ENCODE measurements at places on chromosomes 2 and 18.

GRCh38 chr18:35646449-35646848 is 64.9 kb downstream of the GALNT1 start:
- DNase-seq = no peak

DNA sequence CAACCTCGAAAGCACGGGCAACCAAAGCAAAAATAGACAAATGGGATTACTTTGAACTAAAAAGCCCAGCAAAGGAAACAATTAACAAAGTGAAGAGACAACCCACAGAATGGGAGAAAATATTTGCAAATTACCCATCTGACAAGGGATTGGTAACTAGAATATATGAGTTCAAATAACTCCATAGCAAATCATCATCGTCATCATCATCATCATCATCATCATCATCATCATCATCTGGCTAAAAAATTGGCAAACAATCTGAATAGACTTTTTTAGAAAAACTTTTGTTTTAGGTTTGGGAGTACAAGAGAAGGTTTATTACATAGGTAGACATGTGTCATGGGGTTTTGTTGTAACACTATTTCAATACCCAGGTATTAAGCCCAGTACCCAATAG is 1239.3 kb upstream of the FAM98A start:
- no peak for DNase-seq

DNA sequence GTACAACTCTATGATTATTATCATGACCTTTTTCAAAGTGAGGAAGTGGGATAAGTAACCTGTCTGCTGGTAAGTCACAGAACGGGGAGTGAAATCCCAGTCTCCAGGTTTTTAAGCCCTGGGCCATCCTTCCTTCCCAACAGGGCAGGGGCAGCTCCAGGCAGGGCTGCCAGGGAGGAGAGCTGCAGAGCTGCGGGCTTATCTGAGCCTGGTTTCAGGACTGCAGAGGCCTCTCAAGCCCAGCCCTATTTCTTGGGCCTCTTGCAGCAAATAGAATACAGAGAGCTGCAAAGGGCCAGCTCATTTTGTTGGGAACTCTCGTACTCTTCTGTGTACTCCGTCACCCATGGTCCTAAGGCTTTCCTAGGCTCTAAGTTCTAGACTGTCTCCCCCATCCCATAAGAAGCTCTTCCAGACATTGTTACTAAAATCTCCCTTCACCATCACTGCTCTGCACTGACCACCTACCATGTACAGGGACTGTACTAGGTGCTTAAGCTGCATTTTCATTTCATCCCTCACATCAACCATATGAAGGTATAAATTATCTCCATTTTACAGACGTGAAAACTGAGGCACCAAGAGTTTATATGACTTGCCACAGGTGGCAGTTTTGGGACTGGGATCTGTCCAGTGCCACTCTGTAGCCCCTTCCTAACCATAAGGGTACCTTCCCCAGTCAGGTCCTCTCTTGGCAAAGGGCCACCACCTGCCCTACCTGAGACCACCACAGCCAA is 3.1 kb downstream of the RAB11FIP5 start:
- no peak for DNase-seq

DNA sequence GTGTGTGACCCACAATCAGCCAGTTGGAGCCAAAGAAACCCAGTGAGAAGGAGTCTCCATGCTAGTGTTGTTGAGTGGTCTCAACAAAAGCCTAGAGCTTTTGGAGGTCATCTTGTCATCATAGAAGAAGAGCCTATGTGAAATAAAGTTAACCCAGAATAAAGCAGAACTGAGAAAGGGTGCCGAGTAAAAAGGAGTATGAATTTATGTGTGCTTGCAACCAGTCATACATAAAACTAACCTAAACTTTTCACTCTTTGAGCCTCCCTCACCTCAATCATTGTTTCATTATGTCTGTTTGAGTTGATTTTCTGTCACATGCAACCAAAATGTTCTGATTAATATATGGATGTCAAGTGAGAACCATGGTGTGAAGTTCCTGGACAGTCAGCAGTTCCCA is 599.3 kb upstream of the ZEB2 start:
- DNase-seq = no peak

- DNase-seq = no peak
Measured at GRCh38 chr2:45505138-45505537, 105.9 kb downstream of the SRBD1 start.

GRCh38 chr2:2060431-2060830 is 270.6 kb downstream of the MYT1L start:
- DNase-seq = no peak

GRCh38 chr2:144054911-144055310 is 465.0 kb downstream of the ZEB2 start:
- DNase-seq = no peak

DNA sequence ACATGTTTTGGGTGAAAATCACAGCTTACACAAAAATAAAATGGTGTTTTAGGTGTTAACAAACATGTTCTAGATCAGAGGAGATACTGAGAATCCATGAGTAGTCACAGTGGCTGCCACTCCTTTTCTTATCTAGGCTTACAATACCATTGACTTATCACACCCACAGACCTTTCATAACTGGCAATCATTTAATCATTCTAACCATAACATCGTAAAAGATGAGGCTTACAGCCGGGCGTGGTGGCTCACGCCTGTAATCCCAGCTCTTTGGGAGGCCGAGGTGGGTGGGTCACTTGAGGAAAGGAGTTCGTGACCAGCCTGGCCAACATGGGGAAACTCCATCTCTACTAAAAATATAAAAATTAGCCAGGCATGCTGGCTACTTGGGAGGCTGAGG is 18.8 kb upstream of the SERPINB5 start:
- no peak for DNase-seq

- DNase-seq = peak; percentile 88
Measured at GRCh38 chr2:127701651-127702394, 526 bp downstream of the SFT2D3 start.

GRCh38 chr18:62506495-62507143 is 16.2 kb upstream of the ZCCHC2 start:
- no peak for DNase-seq

DNA sequence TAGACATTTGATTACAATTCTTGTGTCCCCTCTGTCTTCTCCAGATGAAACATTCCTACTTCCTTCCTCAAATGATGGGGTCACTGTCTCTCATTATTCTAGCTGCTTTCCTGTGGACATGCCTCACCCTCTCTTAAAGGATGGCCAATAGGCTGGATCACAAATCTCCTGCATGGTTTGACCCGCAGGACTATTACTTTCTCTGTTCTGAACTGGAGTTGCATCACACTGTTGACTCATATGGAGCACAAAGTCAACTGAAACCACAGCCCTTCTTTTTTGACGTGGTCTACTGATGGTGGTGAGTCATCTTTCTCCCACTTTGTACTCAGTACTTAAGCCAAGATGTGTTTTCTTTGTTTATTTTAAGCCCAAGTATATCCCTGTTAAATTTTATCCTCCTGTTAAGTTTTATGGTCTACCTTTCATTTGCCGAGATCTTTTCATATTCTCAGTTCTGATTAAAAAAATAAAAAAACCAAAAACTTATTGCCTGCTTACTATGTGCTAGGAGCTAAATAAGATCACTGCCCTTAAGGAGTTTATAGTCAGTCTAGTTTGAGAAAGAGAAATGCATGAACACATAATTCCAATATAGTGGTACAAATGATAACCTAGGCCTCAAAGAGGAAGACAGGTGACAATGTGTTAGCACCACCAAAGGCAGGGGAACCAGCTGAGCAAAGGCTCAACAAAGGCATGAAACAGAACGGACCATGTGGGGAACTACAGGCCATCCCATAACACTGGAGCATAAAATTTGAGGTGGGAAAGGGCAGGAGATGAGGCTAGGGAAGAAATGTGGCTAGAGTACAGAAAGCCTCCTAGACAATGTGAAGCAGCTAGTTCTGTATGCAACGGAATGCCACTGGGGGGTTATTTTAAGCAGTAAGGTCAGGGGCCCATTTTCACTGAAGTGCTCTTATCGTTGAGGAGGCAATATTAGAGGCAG is 67.6 kb upstream of the ZFP36L2 start:
- peak; percentile 90 for DNase-seq

- no peak for DNase-seq
Measured at GRCh38 chr2:63872571-63873328, 31.1 kb downstream of the UGP2 start.

DNA sequence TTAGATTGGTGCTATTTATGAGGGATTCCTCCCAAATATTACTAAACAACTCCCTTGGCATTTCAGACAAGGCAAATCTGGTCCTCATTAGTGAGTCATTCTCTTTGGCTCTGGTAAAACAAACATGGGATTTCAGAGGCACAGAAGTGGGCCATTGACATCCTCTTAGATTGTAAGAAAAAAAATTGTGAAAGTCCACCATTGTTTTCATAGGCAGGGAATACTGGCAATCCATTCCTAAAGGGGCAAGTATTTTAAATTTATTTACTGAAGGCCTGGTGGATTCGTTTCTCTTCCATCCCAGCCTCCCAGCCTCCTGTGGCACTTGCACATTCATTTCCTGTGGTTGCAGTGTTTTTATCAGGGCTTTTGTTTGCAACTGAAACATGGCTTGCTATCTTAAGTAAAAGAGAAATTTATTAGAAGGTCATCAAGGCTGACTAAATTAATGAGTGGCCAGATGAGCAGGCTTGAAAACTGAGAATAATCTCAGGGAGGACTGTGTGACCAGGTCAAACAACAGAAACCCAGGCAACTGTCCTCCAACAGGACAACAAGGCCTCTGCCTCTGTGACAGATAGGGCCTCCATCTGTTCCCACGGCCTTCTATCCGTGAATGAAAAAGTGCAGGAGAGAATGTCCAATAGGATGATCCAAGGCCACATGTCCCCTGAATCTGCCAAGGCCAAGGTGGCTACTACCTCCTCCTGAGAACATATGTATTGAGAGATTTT is 23.1 kb upstream of the TNFAIP6 start:
- peak; percentile 52 for DNase-seq

GRCh38 chr2:222364285-222364895 is 60.0 kb upstream of the SGPP2 start:
- DNase-seq = peak; percentile 19

DNA sequence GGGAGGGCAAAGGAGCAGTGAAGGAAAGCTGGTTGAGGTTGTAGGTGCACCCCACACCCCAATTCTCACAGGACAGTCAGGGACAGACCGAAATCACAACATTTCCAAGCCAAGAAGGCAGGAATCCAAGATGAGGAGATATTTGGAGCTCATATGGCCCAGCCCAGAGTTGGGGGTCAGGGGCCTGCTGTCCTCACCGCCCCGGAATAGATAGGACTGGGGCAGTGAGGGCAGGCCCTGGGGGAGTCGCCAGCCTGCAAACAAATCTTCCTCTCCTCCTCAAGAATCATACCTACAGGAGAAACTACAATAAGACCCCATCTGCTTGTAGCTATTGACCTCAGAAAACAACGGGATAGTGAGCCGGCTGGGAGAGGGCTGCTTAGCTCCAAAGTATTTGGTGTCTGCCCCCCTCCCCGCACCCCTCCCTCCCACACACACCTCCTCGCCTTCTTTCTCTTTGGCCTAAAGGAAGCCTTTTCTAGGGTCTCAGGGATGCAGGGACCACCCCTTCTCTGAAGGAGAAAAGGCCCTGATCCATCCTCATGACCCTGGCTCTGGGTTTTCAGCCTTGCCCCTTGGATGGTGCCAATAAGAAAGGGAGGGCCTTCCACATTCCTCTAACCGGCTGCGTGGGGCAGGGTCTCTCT is 3.8 kb downstream of the EN1 start:
- DNase-seq = no peak

DNA sequence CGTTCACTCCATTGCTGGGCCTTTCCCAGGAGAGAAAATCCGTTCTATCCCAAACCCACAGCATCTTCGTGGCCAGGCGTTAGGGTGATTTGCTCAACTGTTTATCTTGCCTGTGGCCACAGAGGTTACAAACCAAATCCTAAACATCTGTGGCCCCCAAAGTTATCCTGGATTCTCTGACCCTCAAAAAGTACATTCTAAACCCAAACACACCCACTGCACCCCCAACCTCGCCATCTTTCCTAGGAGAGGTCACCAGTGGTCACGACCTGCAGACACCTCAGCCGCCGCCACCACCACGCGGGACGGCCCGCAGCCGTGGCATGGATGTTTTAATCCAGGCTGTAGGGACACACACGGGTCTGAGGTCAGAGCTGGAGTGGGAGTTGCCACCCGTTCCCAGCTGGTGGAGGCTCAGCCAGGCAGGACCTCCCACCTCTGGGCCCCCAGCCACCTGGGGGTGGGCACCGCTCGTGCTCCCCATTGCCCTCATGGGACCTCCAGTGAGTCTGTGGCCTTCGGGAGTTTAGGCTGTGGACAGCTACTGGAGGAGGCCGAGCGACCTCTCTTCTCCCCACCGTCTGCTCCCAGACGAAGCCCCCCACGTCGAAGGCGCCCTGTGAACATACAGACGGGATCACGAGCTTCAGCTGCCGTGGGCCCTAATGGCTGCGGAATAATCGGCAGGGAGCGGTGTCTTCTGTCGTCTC is 72.0 kb downstream of the KCNG2 start:
- DNase-seq = no peak

All from urothelium cell line (cell line).